Smooth muscle cell of the brain vasculature (primary cell): ENCODE measurements at places on chromosomes 16 and 17.

DNA sequence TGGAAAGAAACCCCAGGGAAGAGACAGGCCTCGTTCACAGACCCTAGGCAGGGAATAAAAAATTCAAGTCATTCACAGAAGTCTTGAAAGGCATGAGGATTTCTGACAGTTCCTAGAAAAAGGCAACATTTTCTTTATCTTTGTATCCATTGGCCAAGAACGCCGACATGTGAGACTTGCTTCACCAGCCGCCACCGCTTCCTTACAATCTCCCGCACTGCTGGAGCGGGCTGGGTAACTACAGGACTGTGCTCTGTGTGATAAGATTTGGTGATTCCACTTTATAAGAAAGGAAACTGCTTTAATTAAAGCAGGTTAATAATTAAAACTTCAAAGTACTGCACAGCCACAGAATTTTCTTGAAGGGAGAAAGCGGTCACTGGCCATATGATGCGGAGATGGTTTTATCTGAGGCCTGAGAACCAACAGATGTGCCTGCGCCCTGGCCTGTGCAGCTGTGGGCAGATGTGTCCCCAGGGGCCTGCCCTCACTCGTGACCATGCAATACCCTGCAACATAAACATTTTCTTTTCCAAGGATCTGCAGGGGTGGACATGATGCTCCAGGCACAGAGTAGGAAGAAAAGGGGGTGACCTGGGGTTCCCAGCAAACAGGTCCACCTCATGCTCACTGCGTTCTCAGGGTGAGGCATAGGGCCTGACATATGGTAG, 13.0 kb upstream of the LGALS3BP start:
- DNase-seq = no peak

- no peak for DNase-seq
Measured at GRCh38 chr17:18960803-18961511, 9.0 kb downstream of the SLC5A10 start.

GRCh38 chr17:76747716-76748363, 9.9 kb downstream of the MFSD11 start:
- no peak for DNase-seq

DNA sequence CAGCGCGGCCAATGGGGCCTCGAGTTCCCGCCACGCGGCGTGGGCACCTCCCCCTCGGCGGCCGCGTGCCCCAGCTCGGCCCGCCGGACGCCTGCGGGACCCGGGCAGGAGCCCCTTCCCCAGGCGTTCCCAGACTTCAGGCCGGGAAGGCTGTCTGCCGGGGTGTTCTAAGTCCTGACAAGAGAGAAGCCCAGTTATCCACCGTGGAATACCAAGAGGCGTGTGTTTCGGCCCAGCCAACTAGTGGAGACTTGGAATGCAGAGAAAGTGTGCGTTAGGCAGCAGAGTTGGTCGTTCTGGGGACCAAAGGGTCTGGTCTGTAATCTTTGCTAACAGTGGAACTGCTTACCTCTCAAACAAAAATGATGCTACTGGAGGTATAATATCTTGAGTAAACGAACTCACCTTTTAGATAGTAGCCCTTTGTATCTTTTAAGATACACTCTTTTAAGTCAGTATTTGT, 251 bp upstream of the HSF5 start:
- DNase-seq = no peak

DNA sequence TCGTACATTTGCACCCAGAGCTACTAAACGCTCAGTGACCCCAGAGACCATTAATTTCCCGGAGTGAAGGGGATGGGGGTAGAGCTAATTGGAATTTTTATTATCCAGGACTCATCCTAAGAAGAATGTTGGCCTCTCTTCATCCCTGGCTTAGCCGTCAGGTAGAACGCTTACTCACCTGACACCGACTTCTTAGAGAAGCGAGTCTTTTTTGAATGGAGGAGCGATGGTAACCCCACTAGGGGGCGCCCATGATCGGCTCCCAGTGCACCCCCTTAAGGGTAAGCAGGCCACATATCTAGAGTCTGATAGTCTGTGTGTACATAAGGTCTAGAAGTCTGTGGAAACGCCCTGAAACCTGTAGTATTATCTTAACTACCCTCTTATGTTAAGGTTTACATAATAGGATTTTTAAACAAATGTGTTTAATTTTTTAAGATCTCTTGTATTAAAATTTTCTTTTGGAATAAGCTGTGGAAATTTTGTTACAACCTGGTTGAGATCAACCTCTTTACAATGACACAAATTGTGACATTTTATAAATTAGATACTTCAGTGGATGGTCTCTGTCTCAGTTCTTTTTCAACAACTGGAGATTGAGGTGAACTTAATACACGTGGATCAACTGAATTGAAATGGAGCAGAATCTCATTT, 229.8 kb downstream of the CPPED1 start:
- peak; percentile 20 for DNase-seq

DNA sequence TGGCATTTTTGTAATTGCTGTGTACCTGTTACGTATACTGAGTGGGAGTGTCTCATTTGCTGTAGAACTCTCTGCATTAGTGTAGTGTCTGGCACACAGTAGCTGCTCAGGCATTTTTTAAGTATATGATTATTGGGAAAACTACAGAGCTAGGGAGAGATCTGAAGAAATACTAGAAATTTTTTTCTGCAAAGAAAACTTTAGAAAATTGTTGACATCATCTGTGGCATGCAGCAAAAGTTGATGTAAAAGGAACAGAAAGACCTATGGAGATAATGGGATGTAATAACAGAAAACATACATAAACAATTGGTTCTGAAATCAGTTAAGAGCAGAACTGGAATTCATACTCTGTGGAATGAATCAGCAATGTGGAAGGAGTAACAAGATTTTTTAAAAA, 11.6 kb downstream of the CLTC start:
- no peak for DNase-seq

GRCh38 chr17:7982666-7983065, 19.7 kb upstream of the GUCY2D start:
- DNase-seq = no peak

GRCh38 chr16:3022684-3023414, 893 bp downstream of the HCFC1R1 start:
- no peak for DNase-seq

DNA sequence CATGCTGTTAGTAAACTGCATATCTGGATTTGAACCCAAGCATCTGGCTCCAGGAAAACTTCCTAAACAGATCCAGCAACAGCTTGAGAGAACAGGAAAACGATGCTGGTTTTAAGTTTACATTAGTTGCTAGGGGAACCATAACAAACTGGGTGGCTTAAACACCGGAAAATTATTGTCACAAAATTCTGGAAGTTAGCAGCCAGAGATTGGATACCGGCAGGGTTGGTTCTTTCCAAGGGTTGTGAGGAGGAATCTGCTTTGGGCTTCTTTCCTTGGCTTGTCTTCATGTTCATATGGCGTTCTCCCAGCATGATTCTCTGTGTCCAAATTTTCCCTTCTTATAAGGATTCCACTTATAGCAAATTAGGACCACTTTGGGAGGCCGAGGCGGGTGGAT, 276.9 kb upstream of the TOM1L1 start:
- no peak for DNase-seq

DNA sequence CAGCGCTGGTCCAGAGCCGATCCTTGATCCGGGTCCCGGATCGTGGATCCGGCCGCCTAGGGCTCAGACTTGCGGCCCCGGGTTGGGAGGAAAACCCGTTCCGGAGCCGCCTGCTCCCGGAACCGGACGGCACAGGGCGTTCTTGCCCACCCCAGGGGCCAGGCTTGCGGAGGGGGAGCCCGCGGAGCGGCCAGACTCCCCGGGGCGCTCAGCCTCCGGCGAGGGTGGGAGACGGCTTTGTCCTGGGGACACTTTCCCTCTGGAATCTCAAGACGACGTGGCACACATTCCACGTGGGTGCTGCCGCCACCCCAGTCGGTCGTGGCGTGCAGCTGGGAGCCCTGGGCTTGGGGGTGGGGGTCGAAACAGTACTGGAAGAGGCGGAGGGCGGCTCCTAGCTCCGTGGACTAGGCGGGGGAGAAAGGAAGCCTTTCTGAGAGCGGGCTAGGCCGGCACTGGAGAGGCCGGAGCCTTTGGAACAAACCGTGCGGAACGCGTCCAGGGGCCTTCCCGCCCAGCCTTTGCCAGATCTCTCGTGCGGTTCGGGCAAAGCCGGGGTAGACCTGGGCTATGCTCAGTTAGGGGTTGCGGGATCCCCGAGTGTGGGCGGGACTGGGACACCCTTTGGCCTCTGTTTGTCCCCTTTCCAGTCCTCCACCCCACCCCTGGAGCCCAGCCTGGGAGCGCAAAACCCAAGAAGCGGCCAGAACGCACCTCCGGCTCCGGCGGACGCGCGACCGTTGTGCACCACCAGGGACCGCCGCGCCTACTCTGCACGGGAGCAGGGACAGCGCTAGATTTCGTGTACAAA, 26.5 kb downstream of the SREBF1 start:
- peak; percentile 18 for DNase-seq

GRCh38 chr17:44118427-44119050, 4.9 kb downstream of the HDAC5 start:
- no peak for DNase-seq

- no peak for DNase-seq
Measured at GRCh38 chr17:30378241-30378824, 394 bp upstream of the CPD start.

DNA sequence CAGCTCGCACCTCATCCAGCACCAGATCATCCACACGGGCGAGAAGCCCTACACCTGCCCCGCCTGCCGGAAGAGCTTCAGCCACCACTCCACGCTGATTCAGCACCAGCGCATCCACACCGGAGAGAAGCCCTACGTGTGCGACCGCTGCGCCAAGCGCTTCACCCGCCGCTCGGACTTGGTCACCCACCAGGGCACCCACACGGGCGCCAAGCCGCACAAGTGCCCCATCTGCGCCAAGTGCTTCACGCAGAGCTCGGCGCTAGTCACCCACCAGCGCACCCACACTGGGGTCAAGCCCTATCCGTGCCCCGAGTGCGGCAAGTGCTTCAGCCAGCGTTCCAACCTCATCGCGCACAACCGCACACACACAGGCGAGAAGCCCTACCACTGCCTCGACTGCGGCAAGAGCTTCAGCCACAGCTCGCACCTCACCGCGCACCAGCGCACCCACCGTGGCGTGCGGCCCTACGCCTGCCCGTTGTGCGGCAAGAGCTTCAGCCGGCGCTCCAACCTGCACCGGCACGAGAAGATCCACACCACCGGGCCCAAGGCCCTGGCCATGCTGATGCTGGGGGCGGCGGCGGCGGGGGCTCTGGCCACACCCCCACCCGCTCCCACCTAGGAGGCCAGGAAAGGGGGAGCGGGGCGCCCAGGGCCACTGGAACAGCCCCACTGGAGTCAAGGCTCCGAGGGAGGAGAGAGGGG, 7.5 kb downstream of the ZNF205 start:
- DNase-seq = no peak

DNA sequence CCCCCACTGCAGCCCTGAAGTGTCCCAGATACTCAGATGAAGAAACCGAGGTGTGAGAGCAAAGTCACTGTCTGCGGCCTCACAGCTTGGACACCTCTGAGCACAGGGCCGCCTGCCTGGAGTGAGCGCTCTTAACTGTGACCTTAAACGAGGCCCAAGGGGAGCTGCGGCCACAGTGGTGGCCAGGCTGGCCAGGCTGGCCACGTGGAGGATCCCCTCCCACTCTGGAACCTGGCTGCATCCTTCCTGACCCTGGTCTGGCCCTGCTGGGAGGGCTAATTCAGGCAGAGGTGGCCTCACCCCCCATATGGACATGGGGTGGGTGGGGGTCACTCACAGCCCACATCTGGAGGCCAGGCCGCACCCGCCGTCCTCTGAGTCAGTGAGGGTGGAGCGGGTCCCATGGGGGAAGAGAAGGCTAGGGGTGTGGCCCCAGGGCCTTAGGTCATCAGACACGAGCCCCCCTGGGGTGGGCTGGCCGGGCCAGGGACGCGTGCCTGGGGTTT, 6.6 kb downstream of the VASN start:
- no peak for DNase-seq

DNA sequence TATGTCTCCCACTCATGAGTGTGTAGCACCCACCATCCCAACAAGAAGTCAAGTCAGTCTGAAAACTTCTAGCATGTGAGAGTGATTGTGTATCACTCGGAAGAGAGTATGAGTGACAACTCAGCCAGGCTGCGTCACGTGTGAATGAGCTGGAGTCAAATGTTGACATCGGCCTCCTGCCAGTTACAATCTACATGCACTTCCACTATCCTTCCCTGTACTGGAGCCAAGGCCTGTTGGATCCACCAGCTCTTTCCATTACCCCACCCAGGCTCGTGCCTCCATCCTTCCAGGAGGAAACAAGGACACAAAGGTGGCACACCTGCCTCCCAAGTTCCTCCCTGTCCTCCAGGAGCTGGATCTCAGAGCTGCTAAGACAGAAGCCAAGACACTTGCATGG, 64.5 kb downstream of the ASIC2 start:
- DNase-seq = no peak

DNA sequence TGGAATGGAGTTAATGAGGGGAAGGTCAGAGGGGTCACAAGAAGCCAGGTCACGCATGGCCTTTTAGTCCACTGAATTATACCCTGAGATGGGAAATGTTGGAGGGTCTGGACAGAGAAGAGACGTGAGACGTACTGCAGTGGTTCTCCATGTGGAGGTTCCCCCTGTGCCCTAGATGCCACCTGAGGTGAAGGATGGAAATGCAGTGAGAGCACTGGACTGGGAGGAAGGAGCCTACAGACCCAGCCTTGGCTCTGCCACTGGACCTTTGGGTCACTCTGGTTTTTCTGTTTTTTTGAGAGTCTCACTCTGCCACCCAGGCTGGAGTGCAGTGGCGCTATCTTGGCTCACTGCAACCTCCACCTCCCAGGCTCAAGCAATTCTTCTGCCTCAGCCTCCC, 1.8 kb upstream of the PLSCR3 start:
- DNase-seq = no peak

DNA sequence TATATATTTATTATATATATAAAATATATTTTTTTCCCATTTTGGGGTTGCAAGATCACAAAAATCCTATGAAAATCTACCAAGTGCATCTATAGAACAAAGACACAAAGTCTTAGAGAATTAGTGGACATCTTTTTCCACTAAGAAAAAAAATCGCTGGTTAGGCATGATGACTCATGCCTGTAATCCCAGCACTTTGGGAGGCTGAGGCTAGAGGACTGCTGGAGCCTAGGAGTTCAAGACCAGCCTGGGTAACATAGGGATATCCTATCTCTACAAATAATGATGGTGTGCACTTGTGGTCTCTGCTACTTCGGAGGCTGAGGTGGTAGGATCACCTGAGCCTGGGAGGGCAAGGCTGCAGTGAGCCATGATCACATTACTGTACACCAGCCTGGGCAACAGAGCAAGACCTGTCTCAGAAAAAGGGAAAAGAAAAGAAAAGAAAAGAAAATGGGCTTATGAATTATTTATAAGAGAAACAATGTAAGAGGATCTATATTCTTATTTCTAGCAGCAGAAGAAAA, 185.1 kb upstream of the PSMD7 start:
- DNase-seq = no peak
